Suppressor macrophage treated with lipopolysaccharide for 4 hours (primary cell): ENCODE measurements at places on chromosomes 2 and 18.

DNA sequence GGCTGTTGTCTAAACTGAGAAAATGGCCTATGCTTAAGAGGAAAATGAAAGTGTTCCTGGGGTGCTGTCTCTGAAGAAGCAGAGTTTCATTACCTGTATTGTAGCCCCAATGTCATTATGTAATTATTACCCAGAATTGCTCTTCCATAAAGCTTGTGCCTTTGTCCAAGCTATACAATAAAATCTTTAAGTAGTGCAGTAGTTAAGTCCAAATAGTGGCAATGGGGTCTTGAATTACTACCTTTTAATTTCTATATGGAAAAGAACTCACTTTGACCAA, 13.8 kb upstream of the ALLC start:
- DNase-seq = no peak

DNA sequence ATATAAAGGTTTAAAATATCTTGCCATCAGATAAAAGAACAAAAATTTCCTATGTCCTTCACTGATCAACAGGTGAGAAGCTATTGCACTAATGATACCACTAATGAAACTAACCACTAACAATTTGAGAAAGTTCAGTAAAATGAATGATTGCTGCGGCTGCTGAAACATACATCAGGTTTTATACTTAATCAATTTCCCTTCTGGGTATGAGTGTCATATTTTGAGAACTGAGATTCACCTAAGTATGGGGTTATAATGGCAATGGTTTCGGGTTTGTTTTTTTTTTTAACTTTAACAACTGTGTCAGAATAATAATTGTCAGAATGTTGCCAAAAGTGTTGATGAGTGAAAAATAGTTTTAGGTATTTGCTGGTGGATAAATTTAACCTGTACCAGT, 151.3 kb upstream of the SLC39A10 start:
- no peak for DNase-seq

- DNase-seq = no peak
Observed at GRCh38 chr2:7407906-7408680, 490.9 kb downstream of the RNF144A start.

DNA sequence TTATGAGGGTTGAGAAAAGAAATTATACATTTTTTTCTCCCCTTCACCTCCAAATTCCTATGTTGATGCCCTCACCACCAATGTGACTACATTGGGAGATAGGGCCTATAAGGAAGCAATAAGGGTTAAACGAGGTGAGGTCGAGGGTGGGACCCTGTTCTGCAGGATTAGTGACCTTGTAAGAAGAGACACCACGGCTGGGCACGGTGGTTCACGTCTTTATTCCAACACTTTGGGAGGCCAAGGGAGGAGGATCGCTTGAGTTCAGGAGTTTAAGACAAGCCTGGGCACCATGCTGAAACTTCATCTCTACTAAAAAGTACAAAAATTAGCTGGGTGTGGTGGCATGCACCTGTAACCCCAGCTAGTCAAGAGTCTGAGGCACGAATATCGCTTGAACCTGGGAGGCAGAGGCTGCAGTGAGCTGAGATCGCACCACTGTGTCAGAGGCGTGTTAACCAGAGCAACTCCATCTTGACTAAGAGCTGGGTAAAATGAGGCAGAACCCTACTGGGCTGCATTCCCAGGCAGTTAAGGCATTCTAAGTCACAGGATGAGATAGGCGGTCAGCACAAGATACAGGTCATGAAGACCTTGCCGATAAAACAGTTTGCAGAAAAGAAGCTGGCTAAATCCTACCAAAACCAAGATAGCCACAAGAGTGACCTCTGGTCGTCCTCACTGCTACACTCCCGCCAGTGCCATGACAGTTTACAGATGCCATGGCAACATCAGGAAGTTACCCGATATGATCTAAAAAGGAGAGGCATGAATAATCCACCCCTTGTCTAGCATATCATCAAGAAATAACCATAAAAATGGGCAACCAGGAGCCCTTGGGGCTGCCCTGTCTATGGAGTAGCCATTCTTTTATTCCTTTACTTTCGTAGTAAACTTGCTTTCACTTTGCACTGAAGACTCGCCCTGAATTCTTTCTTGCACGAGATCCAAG, 77.0 kb downstream of the NCAPH start:
- no peak for DNase-seq

DNA sequence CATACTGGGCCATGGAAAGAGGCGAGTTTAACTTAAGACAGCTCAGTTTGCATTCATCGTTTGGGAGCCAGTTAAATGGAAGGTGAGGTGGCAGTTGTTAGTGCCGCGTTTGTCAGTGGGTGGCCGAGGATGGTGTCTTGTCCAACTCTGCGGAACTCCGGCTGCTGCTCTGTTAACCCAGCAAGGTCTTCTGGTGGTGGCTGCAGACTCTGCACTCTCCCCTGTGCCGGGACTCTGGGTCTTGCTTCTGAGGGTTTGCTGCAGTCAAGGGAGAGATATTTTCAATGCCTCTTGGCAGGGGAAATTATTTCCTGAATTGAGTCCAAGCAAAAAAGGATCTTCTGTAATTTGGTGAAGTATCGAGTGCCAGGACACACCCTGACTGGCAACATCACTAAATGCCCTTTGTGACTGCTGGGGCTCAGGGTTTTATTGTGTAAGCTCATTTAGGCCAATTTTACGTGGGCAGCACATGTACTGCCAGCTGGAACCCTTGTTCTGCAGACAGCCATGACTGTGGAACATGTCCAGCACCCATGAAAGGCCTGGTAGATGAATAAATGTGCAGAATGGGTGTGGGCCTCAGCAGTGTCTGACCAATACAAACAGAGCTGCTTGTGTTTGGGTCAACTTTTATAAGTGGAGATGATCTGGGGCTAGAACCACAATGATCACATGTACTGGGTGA, 58.1 kb downstream of the IL1R2 start:
- DNase-seq = no peak
